ENCODE measurements at places on chromosomes 1 and 21. TPM values are rescaled to one million over a fixed set of nuclear protein-coding genes. Genes with fewer than 3 reads are reported as not detected.

- H3K36me3 ChIP-seq, result no peaks in the 10 kb centered on the region
- H3K4me3 ChIP-seq, result no peak overlapping the region
- no peak overlapping the region for H3K27ac ChIP-seq
- DNase-seq, result no peak
- H3K27me3 ChIP-seq, result no peaks in the 10 kb centered on the region
- H3K4me1 ChIP-seq, result no peaks in the 10 kb centered on the region
Observed at GRCh38 chr1:67348586-67349252, 41.0 kb downstream of the IL12RB2 start.

DNA sequence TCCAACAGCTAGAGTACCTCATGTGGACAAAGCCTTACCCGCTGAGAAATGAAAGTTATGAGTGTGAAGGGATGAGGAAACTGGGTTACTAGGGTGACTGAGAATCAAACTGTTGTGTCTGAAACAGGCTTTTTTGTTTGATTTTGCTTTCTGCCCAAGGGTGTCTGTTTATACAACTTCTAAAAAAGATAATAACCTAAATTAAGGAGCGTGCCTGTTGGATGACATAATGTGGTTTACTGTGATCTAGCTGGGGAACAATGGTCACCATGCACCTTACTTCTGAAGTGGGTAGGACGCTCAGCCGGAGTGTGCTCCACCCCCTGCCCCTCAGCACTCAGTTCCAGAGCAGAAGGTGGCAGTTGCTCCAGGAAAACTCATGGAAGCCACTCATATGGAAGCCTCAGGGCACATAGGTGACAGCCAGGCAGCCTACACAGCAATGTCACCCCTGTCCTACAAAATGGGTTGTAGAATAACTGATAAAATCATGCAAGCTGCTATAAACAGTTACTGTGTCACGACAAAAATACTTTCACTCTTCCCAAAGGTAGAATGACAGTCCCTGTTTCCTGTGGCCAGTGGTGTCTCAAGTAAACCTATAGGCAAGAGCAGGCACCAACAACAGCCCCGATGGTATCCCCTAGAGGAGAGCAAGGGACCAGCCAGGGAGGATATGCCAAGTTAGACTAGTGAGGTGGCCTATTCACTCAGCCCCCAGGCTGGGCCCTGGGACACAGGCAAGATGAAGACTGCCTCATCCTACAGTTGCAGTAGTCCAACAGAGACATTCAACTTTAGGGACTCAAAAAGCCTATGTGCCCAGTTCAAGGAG, 29.3 kb downstream of the SIPA1L2 start:
- H3K4me3 ChIP-seq, result no peak overlapping the region
- no peak for DNase-seq
- no peaks in the 10 kb centered on the region for H3K27me3 ChIP-seq

- H3K4me3 ChIP-seq, result no peak overlapping the region
- H3K27ac ChIP-seq, result no peak overlapping the region
- DNase-seq, result no peak
- no peaks in the 10 kb centered on the region for H3K27me3 ChIP-seq
- H3K36me3 ChIP-seq, result no peaks in the 10 kb centered on the region
Observed at GRCh38 chr1:151840421-151840820, 801 bp upstream of the C2CD4D start.

- H3K27ac ChIP-seq, result no peak overlapping the region
- no peak for DNase-seq
- no peaks in the 10 kb centered on the region for H3K4me1 ChIP-seq
- H3K36me3 ChIP-seq, result peaks cover 21% of the 10 kb centered on the region
- H3K4me3 ChIP-seq, result no peak overlapping the region
- no peaks in the 10 kb centered on the region for H3K27me3 ChIP-seq
Observed at GRCh38 chr1:95249916-95250315, 15.9 kb downstream of the RWDD3 start.

GRCh38 chr1:179588425-179589024, 3.1 kb upstream of the TDRD5 start:
- H3K27me3 ChIP-seq, result no peaks in the 10 kb centered on the region
- H3K4me3 ChIP-seq, result no peak overlapping the region
- no peak overlapping the region for H3K27ac ChIP-seq
- no peaks in the 10 kb centered on the region for H3K4me1 ChIP-seq

- no peaks in the 10 kb centered on the region for H3K4me1 ChIP-seq
- peak; percentile 12 for DNase-seq
- 0 out of 2 replicates have a peak, but pooled peaks cover 4% of the 10 kb centered on the region for H3K27me3 ChIP-seq
- H3K36me3 ChIP-seq, result no peaks in the 10 kb centered on the region
Observed at GRCh38 chr1:72636631-72637030, 354.3 kb upstream of the NEGR1 start.

GRCh38 chr1:198771563-198772153, 132.8 kb downstream of the PTPRC start:
- no peaks in the 10 kb centered on the region for H3K4me1 ChIP-seq
- H3K4me3 ChIP-seq, result no peak overlapping the region
- no peaks in the 10 kb centered on the region for H3K36me3 ChIP-seq
- no peaks in the 10 kb centered on the region for H3K27me3 ChIP-seq
- no peak overlapping the region for H3K27ac ChIP-seq
- peak; percentile 4 for DNase-seq

GRCh38 chr1:158045639-158046038, 52.2 kb downstream of the KIRREL1 start:
- H3K36me3 ChIP-seq, result peaks cover 2% of the 10 kb centered on the region
- H3K4me1 ChIP-seq, result no peaks in the 10 kb centered on the region
- no peaks in the 10 kb centered on the region for H3K27me3 ChIP-seq

DNA sequence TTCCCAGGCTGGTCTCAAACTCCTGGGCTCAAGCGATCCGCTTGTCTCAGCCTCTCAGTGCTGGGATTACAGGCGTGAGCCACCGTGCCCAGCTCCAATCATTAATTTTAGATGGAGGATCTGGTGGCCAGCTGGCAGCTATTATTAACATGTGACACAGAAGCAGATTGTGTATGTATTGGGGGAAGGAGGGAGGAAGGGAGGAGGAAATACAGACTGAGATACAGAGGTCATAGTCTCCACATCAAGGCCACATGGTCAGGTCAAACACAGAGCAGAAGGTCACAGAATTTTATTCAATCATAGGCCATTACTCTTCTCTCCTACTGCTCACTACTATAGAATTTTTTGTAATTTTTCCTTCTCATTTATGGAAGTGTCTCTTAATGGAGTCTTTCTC, 57.9 kb upstream of the ADORA3 start:
- H3K27me3 ChIP-seq, result peaks cover 9% of the 10 kb centered on the region
- H3K4me1 ChIP-seq, result peaks cover 3% of the 10 kb centered on the region
- no peak overlapping the region for H3K27ac ChIP-seq
- no peaks in the 10 kb centered on the region for H3K36me3 ChIP-seq
- no peak for DNase-seq
- no peak overlapping the region for H3K4me3 ChIP-seq

GRCh38 chr1:201861448-201861847, 27.2 kb upstream of the SHISA4 start:
- no peak overlapping the region for H3K4me3 ChIP-seq
- peaks cover 86% of the 10 kb centered on the region for H3K36me3 ChIP-seq
- DNase-seq, result no peak

- H3K4me3 ChIP-seq, result no peak overlapping the region
- no peak for DNase-seq
- peaks cover 26% of the 10 kb centered on the region for H3K36me3 ChIP-seq
- H3K4me1 ChIP-seq, result no peaks in the 10 kb centered on the region
Observed at GRCh38 chr1:222680080-222680479, 32.2 kb downstream of the AIDA start.

DNA sequence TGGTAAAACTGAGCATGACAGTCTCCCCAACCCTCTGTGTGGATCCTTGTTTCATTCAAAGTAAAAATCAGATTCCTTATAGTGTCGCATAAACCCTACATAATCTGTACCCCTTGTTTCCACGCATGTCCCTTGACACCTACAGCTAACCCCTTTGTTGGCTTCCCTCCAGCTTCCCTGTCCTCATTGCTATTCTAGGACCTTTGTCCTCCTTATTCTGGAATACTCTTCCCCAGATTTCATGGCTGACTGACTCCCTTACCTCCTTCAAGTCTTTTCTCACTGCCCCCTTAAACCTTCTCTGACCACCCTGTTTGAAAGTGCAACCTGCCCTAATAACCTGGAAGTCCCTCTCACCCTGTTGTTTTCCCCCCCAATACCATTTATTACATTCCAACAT, 4.0 kb downstream of the RNF11 start:
- no peak overlapping the region for H3K27ac ChIP-seq
- H3K4me3 ChIP-seq, result no peak overlapping the region
- peaks cover 7% of the 10 kb centered on the region for H3K4me1 ChIP-seq
- no peak for DNase-seq
- H3K36me3 ChIP-seq, result peaks cover 21% of the 10 kb centered on the region
- H3K27me3 ChIP-seq, result no peaks in the 10 kb centered on the region

AADACL3 gene
- total RNA-seq, result not detected

CDCA8 gene
- total RNA-seq, result 58.5 TPM

CCDC181 gene
- 1.2 TPM for total RNA-seq

Measured in SJCRH30 (cell line).